Small intestine (tissue), 16 donors: ENCODE measurements at places on chromosomes 5 and 9. TPM values are rescaled to one million over a fixed set of nuclear protein-coding genes. Genes with fewer than 3 reads are reported as not detected.

DNA sequence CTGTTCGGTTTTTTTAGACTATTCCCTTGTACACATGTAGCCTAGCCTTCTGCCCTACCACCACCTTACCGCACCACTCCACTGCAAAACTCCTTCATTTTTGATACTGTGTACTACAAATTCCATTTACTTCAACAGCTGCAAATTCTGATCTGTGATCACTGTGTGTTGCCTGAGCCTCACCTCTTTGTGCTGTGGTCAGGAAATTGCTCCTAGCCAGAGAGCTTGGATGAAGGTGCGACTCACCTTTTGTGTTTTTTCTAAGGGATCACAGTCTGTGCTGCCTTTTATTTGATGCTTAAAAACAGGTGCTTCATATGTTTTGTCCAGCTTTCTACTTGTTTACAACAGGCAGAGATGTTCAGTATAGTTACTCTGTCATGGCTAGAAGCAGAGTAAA is 31.5 kb downstream of the CSNK1G3 start:
- no peak for DNase-seq

- DNase-seq = no peak
Observed at GRCh38 chr9:90860826-90861225, 59.2 kb downstream of the SYK start.

DNA sequence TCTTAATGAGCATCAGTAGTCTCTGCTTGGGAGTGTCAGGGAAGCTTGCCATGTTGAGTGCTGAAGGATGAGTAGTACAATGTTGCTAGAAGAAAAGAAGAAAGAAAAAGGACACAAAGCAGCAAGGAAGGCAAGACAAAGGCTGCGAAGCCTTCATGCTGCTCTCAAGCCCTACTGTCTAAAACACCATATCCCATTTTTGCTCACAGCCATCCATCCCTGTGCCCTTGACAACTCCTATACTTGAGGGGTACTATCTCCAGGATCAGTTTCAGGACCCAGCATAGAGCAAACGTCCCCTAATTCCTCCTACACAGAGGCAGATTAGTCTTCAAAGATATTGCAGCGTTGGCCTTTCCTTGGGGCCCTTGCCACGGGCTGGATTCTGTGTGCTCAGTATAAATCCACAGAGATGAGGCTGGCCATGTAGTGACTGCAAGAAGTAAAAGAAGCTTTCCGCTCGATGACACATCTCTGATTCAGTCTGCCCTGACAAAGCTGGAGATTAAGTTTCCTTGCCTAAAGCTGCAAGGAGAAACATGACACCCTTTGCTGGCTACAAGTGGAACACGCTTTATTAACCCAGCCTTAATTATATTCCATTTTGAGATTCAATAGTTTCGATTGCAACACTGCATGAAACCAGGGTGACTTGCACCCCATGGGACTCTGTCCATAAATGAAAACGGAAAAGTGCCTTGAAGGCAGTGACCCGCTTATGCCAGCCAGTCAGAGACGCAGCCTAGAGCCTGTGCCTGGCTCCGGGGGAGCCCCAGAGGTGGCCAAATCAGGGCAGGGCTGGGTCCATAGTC is 304.6 kb downstream of the ACTL7B start:
- DNase-seq = no peak

DNA sequence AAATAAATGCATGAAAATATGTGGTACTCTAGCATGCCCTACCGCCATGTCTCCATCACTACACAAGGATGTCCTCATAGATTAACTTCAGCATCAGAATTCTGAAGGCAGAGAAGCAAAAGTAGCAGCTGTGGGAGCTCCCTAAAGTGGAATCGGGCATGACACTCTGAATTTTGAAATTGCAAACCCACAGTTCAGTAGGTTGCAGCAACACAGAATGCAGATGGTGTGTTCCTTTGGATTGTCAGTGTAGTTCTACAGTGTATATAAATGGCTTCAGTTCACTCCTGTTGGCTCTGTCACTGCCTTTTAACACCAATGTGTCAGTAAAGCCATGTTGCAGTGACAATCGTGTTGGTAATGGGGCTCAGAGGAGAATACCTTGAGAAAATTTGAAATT is 973.6 kb upstream of the WWC1 start:
- DNase-seq = no peak

GRCh38 chr9:134944351-134944802 is 26.7 kb upstream of the FCN1 start:
- DNase-seq = no peak

DNA sequence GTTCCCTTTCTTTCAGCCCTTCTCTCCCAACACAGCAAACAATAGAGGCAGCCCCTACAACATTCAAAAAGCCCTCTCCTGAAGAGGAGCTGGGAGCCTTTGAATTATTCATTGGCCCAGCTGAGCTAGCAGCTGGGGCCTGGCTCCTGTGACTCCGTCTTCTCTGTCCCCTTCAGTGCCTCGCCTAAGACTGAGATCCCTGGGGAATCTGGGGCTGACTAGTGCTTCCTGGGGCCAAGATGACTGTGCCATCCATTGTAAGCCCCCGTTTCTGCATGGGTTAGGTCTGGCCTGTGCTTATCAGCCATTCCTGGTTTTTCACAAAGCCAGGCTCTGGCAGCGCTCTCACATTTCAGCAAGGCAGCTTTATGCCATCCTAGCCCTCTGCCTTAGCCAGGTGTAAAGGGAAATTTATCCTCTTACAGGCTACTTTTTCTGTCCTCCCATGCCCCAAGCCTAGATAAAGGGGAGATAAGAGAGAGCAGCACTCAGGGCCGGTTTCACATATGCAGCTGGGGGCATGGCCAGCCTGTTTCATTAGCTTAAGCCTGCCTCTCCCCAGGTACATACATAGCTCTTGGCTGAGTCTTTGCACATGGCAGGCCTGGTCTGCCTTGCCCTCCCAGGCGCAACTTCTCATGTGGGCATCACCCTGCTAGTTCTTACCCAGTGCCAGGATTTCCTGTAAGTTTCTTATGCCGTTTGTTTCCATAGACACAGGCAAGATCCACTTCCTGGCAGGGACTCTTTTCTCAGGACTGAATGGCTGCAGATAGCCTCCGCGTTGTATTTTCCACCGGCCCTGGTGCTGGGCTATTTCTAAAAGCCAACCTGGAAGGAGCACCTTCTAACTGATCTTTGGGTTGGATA is 15.8 kb downstream of the PTPA start:
- DNase-seq = no peak

DNA sequence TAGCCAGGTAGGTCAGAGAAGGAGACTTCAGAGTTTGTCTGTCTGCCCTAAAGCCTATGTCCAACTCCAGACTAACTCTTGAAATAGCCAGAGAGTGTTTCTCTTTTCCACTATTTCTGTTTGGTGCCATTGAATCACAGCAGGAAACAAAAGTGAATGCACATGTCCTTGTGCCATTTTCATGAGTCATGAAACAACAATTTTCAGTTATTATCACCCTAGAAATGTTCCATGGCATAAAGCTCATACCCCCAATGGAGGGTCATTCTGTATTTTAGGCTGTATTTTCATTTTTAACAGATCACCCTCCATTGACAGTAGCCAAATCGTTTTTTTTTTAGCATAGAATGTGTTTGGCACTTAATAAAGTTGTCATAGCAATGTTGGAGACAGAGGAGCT is 124.7 kb downstream of the PAPPA start:
- no peak for DNase-seq

GRCh38 chr5:31944684-31945445 is 229.3 kb downstream of the GOLPH3 start:
- peak; percentile 14 for DNase-seq

- DNase-seq = no peak
Observed at GRCh38 chr5:133932441-133933168, 35.8 kb downstream of the C5orf15 start.

- DNase-seq = no peak
Observed at GRCh38 chr9:8799615-8800014, 1000.0 kb upstream of the DMAC1 start.

- DNase-seq = peak; percentile 85
Observed at GRCh38 chr9:90642570-90643539, at the start of gene DIRAS2. Gene DIRAS2 (minus strand): TSS chr9:90642824. CDS start chr9:90613827, 28,997 bp downstream.

DNA sequence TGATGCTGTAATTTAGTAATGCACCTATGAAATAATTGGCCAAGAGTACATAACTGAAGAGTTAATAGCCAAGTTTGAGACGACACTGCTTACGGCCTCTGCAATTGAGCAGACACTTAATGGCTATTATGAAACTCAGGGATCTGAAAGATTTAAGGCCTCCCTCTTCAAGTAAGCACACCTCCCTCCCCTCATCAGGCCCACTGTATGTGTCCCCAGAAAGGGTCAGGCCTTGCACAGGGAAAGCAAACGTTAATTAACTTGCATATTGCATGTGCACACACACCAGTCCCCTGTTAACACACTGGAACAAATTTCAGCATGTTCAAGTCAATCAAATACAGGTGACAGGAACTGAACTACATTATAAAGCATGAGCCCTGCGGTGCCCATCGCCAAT is 163.6 kb downstream of the SPOCK1 start:
- DNase-seq = no peak

GRCh38 chr5:72920690-72921502 is 34.9 kb upstream of the FCHO2 start:
- DNase-seq = peak; percentile 21

GRCh38 chr9:127078336-127078735 is 44.1 kb downstream of the ANGPTL2 start:
- no peak for DNase-seq

DNA sequence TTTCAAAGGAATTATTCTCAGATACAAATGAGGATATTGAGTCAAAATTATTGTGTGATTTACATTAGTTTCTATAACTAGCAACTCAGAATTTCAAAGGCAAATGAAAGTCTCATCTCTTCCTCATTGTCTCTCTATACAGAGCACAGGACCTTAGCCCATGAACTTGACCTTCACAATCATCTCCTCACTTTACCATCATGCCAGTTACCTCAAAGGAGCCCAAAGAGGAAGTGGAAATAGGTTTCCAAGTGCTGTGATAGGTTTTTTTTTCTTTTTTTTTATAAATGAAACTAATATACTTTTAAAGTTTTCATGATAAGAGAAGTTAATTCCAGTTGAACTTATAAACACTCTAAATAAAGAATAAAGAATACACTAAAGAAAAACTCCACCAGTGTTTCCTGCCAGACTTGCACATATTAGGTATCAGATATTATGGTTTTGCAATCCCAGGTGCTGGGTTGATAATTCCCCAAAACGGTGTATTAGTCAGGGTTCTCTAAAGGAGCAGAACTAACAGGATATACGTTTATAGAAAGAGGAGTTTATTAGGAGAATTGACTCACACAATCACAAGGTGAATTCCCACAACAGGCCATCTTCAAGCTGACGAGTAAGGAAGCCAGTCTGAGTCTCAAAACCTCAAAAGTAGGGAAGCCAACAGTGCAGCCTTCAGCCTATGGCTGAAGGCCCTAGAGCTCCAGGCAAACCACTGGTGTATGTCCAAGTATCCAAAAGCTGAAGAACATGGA is 50.1 kb upstream of the ADAMTS16 start:
- no peak for DNase-seq

DNA sequence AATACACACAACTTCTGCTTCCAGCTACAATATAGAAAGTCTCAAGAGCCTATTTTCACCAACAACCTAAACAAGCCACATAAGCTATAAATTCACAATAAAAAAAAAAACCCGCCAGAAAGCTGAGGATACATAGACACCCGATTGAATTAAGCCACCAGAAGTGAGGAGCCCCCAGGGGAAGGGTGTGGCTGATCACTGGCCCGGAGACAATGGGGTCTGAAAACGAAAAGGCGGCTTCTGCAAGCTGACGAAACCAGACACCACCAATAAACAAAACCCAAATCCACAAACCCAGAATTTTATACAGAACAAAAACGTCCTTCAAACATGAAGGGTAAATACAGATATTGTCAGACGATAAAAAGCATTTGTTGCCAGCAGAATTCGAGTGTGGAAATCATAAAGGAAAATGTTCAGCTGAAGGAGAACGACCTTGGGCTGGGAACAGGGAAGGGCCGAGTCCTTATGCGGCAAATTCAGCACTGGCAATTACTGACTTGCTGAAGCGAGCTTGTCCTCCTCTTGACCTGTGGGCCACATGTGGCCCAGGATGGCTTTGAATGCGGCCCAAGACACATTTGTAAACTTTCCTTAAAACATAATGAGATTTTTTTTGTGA is 39.6 kb upstream of the CEP72 start:
- DNase-seq = no peak

- DNase-seq = no peak
Observed at GRCh38 chr5:16609412-16609811, 7.4 kb downstream of the RETREG1 start.

- peak; percentile 56 for DNase-seq
Observed at GRCh38 chr9:34628656-34629490, at the start of gene ARID3C. Gene ARID3C (minus strand): TSS chr9:34629066. CDS start chr9:34628014, 1,052 bp downstream.

DNA sequence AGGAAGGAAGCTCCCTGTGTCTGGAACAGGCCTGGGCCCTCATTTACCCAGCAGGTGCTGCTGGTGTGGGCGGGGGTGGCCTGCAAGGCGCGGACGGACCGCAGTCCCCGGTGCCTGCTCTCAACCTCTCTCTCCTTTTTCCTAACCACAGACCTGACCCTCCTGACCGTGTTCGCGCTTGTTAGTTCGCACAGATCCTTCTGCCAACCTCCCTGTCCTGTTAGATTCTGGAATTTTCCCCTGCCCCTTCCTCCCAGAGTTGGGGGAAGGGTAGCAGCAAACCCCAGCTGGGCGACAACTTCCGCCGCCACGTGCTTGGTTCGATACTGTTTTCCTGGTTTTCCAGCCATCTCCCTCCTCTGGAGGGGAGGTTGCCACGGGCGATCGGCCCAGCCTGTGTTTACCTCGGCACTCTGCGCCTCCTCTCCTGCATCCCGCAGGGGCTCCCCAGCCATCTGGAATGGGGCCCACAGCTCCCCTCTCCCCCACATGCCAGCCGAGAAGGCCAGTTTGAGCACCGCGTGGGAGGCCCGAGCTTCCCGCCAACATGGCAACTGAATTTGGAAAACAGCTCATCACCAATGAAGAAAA is 70.8 kb upstream of the UNC5A start:
- no peak for DNase-seq

- no peak for DNase-seq
Observed at GRCh38 chr9:85603936-85604335, 137.8 kb downstream of the AGTPBP1 start.

GRCh38 chr9:99192786-99193465 is 28.8 kb downstream of the ALG2 start:
- DNase-seq = no peak

The SV2C gene
- not detected for polyA plus RNA-seq

The GLDC gene
- 0.81 TPM for polyA plus RNA-seq

The DYNC2I2 gene
- 122 TPM for polyA plus RNA-seq

The POU4F3 gene
- 0.04 TPM for polyA plus RNA-seq

The ANKRD20A1 gene
- not detected for polyA plus RNA-seq

The CMYA5 gene
- 1.9 TPM for polyA plus RNA-seq

The ITK gene
- polyA plus RNA-seq = 2.7 TPM
